Activated CD4-positive, alpha-beta T cell treated with anti-CD3 and anti-CD28 coated beads for 36 hours (primary cell): ENCODE measurements at places on chromosomes 16 and 17. TPM values are rescaled to one million over a fixed set of nuclear protein-coding genes. Genes with fewer than 3 reads are reported as not detected.

DNA sequence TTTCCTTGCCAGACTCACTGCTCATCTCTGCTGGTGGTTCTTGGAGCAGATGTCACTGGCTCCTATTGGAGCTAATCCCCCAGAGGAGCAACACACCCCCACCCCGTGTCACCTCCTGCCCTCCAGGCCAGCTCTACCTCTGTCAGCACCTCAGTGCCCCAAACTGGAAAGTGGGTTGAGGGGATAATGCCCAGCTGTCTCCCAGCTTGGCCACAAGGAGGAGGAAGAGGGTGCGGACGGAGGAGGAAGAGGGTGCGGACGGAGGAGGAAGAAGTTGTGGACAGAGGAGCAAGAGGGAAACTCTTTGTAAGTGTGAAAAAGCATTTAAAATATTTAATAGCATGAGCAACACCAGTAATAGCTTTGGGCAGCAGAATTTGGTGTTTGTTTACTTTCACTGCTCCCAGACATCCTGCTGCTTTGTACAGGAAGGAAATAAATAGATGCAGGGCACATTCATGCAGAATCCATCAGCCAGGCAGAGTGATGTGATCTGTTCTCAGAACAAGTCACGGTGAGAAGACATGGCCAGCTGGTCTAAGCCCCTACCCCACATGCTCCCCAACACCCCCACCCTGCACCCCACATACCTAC, 82.5 kb downstream of the C17orf67 start:
- no peak overlapping the region for H3K27ac ChIP-seq
- DNase-seq: no peak

DNA sequence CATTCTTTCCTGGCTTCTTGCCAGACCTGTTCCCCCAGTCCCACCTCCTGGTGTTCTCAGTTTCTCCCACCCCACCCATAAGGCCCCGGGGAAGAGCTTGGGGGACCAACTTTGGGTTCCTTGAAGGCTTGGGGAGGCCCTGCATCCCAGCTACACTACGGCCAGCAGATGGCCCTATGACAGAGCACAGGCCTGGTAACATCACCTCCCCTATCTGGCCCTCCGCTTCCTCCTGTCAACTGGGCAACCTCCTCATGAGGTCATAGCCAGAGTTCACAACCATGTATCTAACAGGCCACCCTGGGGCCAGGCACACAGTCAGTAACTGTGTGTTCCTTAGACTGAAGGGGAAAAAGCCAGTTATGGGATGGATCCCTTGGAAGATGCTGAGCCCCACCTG, 31.4 kb downstream of the MYO15A start:
- no peak overlapping the region for H3K27ac ChIP-seq
- no peaks in the 10 kb centered on the region for H3K27me3 ChIP-seq
- no peaks in the 10 kb centered on the region for H3K36me3 ChIP-seq
- H3K4me1 ChIP-seq: no peaks in the 10 kb centered on the region
- no peak for DNase-seq

GRCh38 chr16:84578538-84579126, 39.2 kb downstream of the COTL1 start:
- H3K4me1 ChIP-seq: peaks cover 35% of the 10 kb centered on the region
- peaks cover 12% of the 10 kb centered on the region for H3K36me3 ChIP-seq
- DNase-seq: no peak
- no peaks in the 10 kb centered on the region for H3K27me3 ChIP-seq
- H3K27ac ChIP-seq: no peak overlapping the region

USH1G gene
- total RNA-seq: not detected

C17orf113 gene
- total RNA-seq: 0.19 TPM
